ENCODE measurements at places on chromosomes 1 and 21. TPM values are rescaled to one million over a fixed set of nuclear protein-coding genes. Genes with fewer than 3 reads are reported as not detected.

The MTARC1 gene
- 6.8 TPM for total RNA-seq

The KRTAP10-11 gene
- not detected for total RNA-seq

The COL6A1 gene
- total RNA-seq = 1,202 TPM

The TAF13 gene
- 127 TPM for total RNA-seq

The RWDD3 gene
- 12.2 TPM for total RNA-seq

The MFAP2 gene
- 10.7 TPM for total RNA-seq

The A3GALT2 gene
- not detected for total RNA-seq

The AIM2 gene
- total RNA-seq = not detected

The ELF3 gene
- 0.18 TPM for total RNA-seq

The CTBS gene
- total RNA-seq = 6.3 TPM

The PLA2G2A gene
- total RNA-seq = 0.28 TPM

The BMP8B gene
- not detected for total RNA-seq

The TMEM234 gene
- total RNA-seq = 20.2 TPM

The ISG15 gene
- 131 TPM for total RNA-seq

The CD1C gene
- not detected for total RNA-seq

The CEP85 gene
- 3.3 TPM for total RNA-seq

The HAPLN2 gene
- total RNA-seq = not detected

The LAMTOR2 gene
- 86.5 TPM for total RNA-seq

The HSD11B1 gene
- 137 TPM for total RNA-seq

The CD5L gene
- total RNA-seq = not detected

The ADORA1 gene
- 16.5 TPM for total RNA-seq

The CELA2A gene
- total RNA-seq = 0.14 TPM

The ORC1 gene
- 0.28 TPM for total RNA-seq

The PAPPA2 gene
- total RNA-seq = 9.3 TPM

The GNG12 gene
- total RNA-seq = 140 TPM

The VWA5B1 gene
- not detected for total RNA-seq

The ROR1 gene
- total RNA-seq = 12.8 TPM

The VASH2 gene
- total RNA-seq = 3.0 TPM

The CD1E gene
- total RNA-seq = not detected

The SLC44A5 gene
- total RNA-seq = 0.09 TPM

The ZSWIM5 gene
- total RNA-seq = 1.9 TPM

The S100A9 gene
- 0.28 TPM for total RNA-seq

The CCDC27 gene
- total RNA-seq = not detected

The TEX38 gene
- total RNA-seq = not detected

The CFAP126 gene
- total RNA-seq = not detected

The FCMR gene
- 0.09 TPM for total RNA-seq

The IL20 gene
- total RNA-seq = not detected

The GIPC2 gene
- 0.14 TPM for total RNA-seq

The RPRD2 gene
- total RNA-seq = 4.9 TPM

The CD244 gene
- total RNA-seq = not detected

The PLEKHN1 gene
- total RNA-seq = 0.28 TPM

The KRTAP19-3 gene
- total RNA-seq = not detected

The CRABP2 gene
- 17.5 TPM for total RNA-seq

The LAMC2 gene
- 8.5 TPM for total RNA-seq

The NBPF6 gene
- not detected for total RNA-seq

The NTMT2 gene
- not detected for total RNA-seq

The PDE4B gene
- 36.4 TPM for total RNA-seq

The TNFRSF14 gene
- total RNA-seq = 15.4 TPM

The IFNLR1 gene
- total RNA-seq = not detected

The GUCA2A gene
- not detected for total RNA-seq

The WDR47 gene
- total RNA-seq = 12.0 TPM

All from smooth muscle cell of bladder (primary cell).